Left ventricle myocardium inferior (tissue), 1 donor: ENCODE measurements at places on chromosomes 5 and 9.
A peak's percentile ranks its signal among the peaks of the same experiment; 100 is the strongest.

- H3K4me3 ChIP-seq, result no peak overlapping the region
- H3K27ac ChIP-seq, result no peak overlapping the region
- DNase-seq, result no peak
- no peaks in the 10 kb centered on the region for H3K36me3 ChIP-seq
- H3K27me3 ChIP-seq, result peaks cover 5% of the 10 kb centered on the region
These were observed 139.5 kb downstream of the MUSK start for GRCh38 chr9:110807956-110808598.

DNA sequence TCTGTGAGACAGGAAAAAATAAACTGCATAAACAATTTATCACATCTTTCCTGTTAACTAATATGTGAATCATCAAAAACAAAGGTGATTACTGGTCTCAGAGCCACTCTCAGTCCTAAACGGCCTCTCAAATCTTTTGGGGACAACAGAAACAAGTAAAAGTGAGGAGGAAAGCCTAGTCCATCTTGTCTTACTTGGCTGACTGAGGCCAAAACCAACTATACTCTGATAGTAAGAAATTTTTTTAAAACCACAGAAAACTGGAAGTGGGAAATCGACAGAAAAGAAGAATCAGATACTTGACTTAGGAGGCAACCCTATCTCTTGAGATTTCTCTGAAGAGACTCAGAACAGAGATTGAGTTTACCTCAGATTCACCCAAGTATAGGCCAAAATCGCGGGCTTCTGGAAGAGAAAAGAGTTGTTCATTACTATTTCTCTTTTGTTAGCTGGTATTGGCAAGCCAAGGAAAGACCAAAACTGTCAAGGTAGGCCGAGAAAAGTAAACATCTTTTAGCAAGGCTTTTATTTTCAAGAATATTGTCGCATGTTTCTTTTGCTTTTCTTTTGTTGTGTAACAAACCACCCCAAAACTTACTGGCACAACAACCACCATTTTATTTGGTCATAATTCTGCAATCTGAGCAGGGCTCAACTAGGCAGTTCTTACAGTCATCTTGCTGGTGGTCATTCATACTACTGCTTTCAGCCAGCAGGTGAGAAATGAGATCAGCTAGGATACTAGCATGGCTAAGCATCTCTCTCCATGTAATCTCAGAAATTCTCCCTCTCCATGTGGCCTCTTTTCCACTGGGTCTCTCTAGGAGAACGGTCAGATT lies 46.1 kb downstream of the RFX3 start:
- no peaks in the 10 kb centered on the region for H3K27me3 ChIP-seq
- H3K4me1 ChIP-seq, result no peaks in the 10 kb centered on the region
- peaks cover 7% of the 10 kb centered on the region for H3K36me3 ChIP-seq
- H3K4me3 ChIP-seq, result no peak overlapping the region

DNA sequence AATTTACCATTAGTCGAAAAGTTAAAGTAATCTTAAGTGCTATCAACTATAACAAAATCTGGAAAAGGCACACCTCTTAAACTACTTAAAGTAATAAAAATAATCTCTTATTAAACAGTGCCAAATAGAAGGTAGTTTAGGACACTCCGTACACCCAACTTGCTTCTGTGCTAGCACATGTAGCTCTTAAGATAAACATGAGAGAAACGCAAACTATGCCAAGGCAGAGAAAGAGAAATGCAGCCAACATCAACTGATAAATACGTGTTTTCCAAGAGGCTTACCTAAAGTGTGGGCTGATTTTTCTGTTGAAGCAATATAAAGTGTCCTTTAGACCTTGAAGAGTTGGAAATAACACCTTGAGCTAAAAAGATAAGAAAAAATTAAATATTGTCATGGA lies 480.6 kb upstream of the DAB2 start:
- no peak overlapping the region for H3K27ac ChIP-seq
- no peak for DNase-seq
- H3K4me1 ChIP-seq, result peaks cover 6% of the 10 kb centered on the region
- no peaks in the 10 kb centered on the region for H3K36me3 ChIP-seq

GRCh38 chr5:171614971-171615653 lies 170.5 kb upstream of the SMIM23 start:
- H3K4me3 ChIP-seq, result no peak overlapping the region
- H3K36me3 ChIP-seq, result no peaks in the 10 kb centered on the region
- no peak overlapping the region for H3K27ac ChIP-seq
- H3K27me3 ChIP-seq, result peaks cover 3% of the 10 kb centered on the region
- peaks cover 13% of the 10 kb centered on the region for H3K4me1 ChIP-seq

DNA sequence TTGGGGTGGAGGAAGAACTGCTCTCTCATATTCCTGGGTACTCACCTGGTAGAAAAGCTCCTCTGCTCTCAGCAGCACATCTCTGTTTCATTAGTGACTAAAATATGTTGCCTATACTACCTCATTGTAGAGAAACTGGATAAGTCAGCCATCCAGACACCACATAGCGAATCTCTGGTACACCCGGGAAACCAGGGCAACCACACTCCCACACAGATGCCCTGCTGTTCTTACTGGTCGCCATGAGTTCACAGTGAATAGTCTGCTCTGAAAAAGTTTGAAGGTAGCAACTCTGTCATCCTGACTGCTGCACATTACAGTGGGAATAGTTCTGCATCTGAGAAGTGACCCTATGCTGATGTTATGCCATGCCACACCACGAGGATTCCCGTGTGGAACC lies 135.0 kb downstream of the ENTREP1 start:
- H3K4me1 ChIP-seq, result no peaks in the 10 kb centered on the region
- no peak overlapping the region for H3K27ac ChIP-seq
- H3K4me3 ChIP-seq, result no peak overlapping the region
- no peak for DNase-seq
- H3K27me3 ChIP-seq, result no peaks in the 10 kb centered on the region

GRCh38 chr9:84851935-84852585 lies 182.5 kb downstream of the NTRK2 start:
- H3K4me3 ChIP-seq, result no peak overlapping the region
- peak overlapping the region; percentile 50 for H3K27ac ChIP-seq
- DNase-seq, result no peak
- H3K4me1 ChIP-seq, result peaks cover 27% of the 10 kb centered on the region
- no peaks in the 10 kb centered on the region for H3K36me3 ChIP-seq

- no peak for DNase-seq
- no peaks in the 10 kb centered on the region for H3K36me3 ChIP-seq
- peaks cover 5% of the 10 kb centered on the region for H3K27me3 ChIP-seq
- H3K4me1 ChIP-seq, result no peaks in the 10 kb centered on the region
- H3K27ac ChIP-seq, result no peak overlapping the region
These were observed 250.8 kb downstream of the SLIT3 start for GRCh38 chr5:169050146-169050571.

GRCh38 chr5:61575103-61575502 lies 243.0 kb downstream of the ZSWIM6 start:
- H3K27me3 ChIP-seq, result no peaks in the 10 kb centered on the region
- H3K27ac ChIP-seq, result no peak overlapping the region
- no peaks in the 10 kb centered on the region for H3K4me1 ChIP-seq
- no peak for DNase-seq
- H3K4me3 ChIP-seq, result no peak overlapping the region

DNA sequence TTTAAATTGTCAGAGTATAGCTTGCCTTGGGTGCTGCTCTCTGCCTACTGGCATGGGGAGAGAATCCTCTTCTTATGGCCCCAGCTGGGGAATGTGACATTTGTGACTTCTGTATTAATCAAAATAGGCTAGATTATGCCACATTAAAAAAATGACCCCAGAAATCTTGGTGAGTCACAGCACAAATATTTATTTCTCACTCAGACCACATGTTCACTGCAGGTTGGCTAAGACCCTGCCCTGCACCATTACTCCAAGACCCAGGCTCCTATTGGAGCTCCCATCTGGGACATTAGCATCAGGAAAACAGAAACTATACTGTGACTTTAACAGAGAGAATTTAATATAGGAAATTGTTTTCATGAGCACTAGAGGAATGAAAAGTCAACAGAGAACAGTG lies 16.6 kb upstream of the WHRN start:
- no peak overlapping the region for H3K4me3 ChIP-seq
- H3K27ac ChIP-seq, result no peak overlapping the region
- no peaks in the 10 kb centered on the region for H3K4me1 ChIP-seq
- peaks cover 97% of the 10 kb centered on the region for H3K27me3 ChIP-seq
